ENCODE measurements at places on chromosomes 2 and 18. TPM values are rescaled to one million over a fixed set of nuclear protein-coding genes. Genes with fewer than 3 reads are reported as not detected.
A peak's percentile ranks its signal among the peaks of the same experiment; 100 is the strongest.

- H3K4me3 ChIP-seq = no peak overlapping the region
- DNase-seq = peak; percentile 81
- no peaks in the 10 kb centered on the region for H3K4me1 ChIP-seq
- H3K27me3 ChIP-seq = no peaks in the 10 kb centered on the region
- H3K36me3 ChIP-seq = no peaks in the 10 kb centered on the region
These were observed 323.2 kb downstream of the PLCL1 start for GRCh38 chr2:198127627-198128026.

Gene IL36G
- 0.59 TPM for total RNA-seq

- no peaks in the 10 kb centered on the region for H3K4me1 ChIP-seq
- no peak overlapping the region for H3K4me3 ChIP-seq
- H3K36me3 ChIP-seq = no peaks in the 10 kb centered on the region
These were observed 404.4 kb downstream of the TRIB2 start for GRCh38 chr2:13121096-13121495.

GRCh38 chr2:148861367-148861766, 13.7 kb upstream of the KIF5C start:
- peaks cover 6% of the 10 kb centered on the region for H3K27me3 ChIP-seq
- H3K4me3 ChIP-seq = no peak overlapping the region
- peaks cover 15% of the 10 kb centered on the region for H3K4me1 ChIP-seq

Gene RFTN2
- total RNA-seq = 8.2 TPM

DNA sequence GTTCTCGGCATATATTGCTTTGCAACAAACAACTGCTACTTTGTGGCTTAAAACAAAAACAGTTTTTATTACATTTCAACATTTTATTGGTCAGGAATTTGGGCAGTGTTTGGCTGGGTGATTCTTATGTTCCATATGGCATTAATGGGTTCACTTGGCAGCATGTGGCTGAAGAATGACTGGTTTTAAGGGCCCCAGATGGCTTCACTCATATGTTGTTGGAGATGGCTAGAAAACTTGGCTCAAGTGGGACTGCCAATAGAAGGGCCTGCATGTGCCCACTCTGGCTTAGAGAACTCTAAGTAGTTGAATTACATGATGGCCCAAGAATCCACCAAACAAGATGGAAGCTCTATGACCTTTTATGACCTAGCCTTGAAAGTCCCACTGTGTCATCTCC, 86.1 kb downstream of the FASTKD2 start:
- H3K27ac ChIP-seq = no peak overlapping the region
- H3K4me1 ChIP-seq = no peaks in the 10 kb centered on the region
- H3K27me3 ChIP-seq = no peaks in the 10 kb centered on the region
- H3K36me3 ChIP-seq = no peaks in the 10 kb centered on the region

- DNase-seq = peak; percentile 66
- peak overlapping the region; percentile 92 for H3K27ac ChIP-seq
- no peaks in the 10 kb centered on the region for H3K36me3 ChIP-seq
- H3K27me3 ChIP-seq = no peaks in the 10 kb centered on the region
These were observed 36.5 kb downstream of the ZNF385B start for GRCh38 chr2:179824961-179825360.

- H3K4me3 ChIP-seq = peak overlapping the region; percentile 82
- peak; percentile 16 for DNase-seq
- peaks cover 36% of the 10 kb centered on the region for H3K4me1 ChIP-seq
- H3K36me3 ChIP-seq = no peaks in the 10 kb centered on the region
These were observed 681 bp upstream of the PTPN18 start for GRCh38 chr2:130355172-130355577.

Gene CHRNG
- total RNA-seq = not detected

Gene FSHR
- total RNA-seq = not detected

Gene TXNDC2
- not detected for total RNA-seq

Gene SCN9A
- 1.1 TPM for total RNA-seq

Gene IL36RN
- not detected for total RNA-seq

Gene NAT8
- total RNA-seq = not detected

DNA sequence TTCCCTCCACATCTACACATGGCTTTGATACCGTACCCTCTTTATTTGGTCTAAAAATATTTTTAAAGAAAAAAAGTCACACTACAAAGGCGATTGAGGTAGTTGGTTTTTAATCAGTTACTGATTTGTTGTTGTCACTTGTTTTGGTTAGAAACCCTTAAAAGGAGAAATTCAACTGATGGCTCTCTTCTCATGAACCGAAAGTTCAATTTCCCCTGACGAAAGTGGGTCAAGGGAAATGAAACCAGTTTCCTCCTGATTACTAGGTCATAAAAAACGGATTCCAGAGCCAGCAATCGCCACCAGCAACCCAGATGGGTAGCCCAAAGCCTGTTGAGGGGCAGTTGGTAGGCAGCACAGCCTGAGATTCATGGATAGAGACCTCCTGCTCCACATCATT, 63.2 kb downstream of the DLGAP1 start:
- no peaks in the 10 kb centered on the region for H3K4me1 ChIP-seq
- DNase-seq = no peak
- no peak overlapping the region for H3K4me3 ChIP-seq
- H3K27me3 ChIP-seq = no peaks in the 10 kb centered on the region
- H3K27ac ChIP-seq = no peak overlapping the region
- no peaks in the 10 kb centered on the region for H3K36me3 ChIP-seq

DNA sequence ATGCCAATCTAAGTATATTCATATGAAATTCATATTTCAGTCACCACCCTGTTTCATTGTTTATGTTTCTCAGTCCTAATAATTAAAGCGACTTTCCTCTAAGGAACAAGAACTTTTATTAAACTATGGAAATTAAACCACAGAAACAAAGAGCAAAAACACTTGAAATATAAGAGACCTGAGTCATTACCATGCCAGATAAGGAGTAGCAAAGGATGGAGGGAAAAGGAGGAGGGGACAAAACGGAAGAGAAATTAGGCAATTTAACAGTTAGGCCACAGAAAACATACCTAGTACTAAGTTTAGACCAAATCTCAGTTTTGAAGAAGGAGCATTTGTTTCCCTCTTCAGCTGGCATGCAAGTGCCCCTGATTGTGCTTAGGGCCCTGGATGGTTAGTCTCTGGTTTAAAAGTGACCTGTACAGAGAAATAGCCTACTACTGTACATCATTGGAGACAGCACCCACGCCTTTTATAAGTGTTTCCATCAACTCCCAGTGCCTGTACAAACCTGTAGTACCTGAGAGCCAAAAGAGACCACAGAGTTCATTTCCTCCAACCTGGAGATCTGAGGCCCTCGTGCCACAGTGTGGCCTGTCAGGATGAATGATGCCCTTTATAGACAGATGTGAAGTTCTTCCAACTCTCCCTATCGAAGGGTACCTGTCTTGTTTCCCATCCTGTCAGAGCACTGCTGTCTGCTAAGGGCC, 74.5 kb downstream of the SPATS2L start:
- H3K36me3 ChIP-seq = no peaks in the 10 kb centered on the region
- peaks cover 56% of the 10 kb centered on the region for H3K4me1 ChIP-seq
- no peaks in the 10 kb centered on the region for H3K27me3 ChIP-seq
- no peak overlapping the region for H3K4me3 ChIP-seq
- H3K27ac ChIP-seq = peak overlapping the region; percentile 23

Gene SH3RF3
- 0.28 TPM for total RNA-seq

- H3K27ac ChIP-seq = no peak overlapping the region
- DNase-seq = no peak
- peaks cover 10% of the 10 kb centered on the region for H3K4me1 ChIP-seq
- no peaks in the 10 kb centered on the region for H3K27me3 ChIP-seq
- H3K4me3 ChIP-seq = no peak overlapping the region
These were observed 45.6 kb upstream of the ARHGAP15 start for GRCh38 chr2:143083636-143084035.

Gene SLC5A7
- 0.04 TPM for total RNA-seq

- no peak for DNase-seq
- peaks cover 2% of the 10 kb centered on the region for H3K36me3 ChIP-seq
- H3K27me3 ChIP-seq = no peaks in the 10 kb centered on the region
- H3K4me3 ChIP-seq = no peak overlapping the region
These were observed 47.4 kb downstream of the FSIP2 start for GRCh38 chr2:185785851-185786473.

Gene KCNG2
- total RNA-seq = 0.99 TPM

Gene SIX2
- total RNA-seq = 0.12 TPM

DNA sequence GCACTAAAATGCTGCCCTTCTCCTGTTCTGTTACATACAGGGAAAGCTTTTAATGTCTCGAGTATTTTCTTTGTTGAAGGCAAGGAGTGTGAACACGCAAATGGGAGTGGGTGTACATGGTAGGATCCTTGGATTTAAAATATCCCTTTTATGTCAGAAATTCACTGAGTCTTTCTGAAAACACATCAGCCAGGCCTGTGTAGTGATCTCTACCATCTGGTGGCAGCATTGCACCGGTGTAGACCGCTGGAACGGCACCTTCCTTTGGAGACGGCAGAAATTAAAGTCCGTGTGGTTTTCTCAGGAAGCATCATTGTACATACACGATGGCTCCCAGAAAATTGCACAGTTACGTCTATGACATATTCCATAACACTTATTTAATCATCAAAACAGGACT, 515.8 kb downstream of the GALR1 start:
- H3K4me1 ChIP-seq = peaks cover 24% of the 10 kb centered on the region
- DNase-seq = peak; percentile 81
- no peak overlapping the region for H3K4me3 ChIP-seq
- no peak overlapping the region for H3K27ac ChIP-seq
- no peaks in the 10 kb centered on the region for H3K27me3 ChIP-seq

Gene SOCS6
- 30.3 TPM for total RNA-seq

GRCh38 chr2:219506153-219506801, 7.6 kb downstream of the GMPPA start:
- no peak for DNase-seq
- no peak overlapping the region for H3K4me3 ChIP-seq
- H3K36me3 ChIP-seq = no peaks in the 10 kb centered on the region
- H3K4me1 ChIP-seq = peaks cover 43% of the 10 kb centered on the region
- no peaks in the 10 kb centered on the region for H3K27me3 ChIP-seq
- no peak overlapping the region for H3K27ac ChIP-seq

Gene CD207
- not detected for total RNA-seq

- H3K4me1 ChIP-seq = peaks cover 11% of the 10 kb centered on the region
- H3K27me3 ChIP-seq = no peaks in the 10 kb centered on the region
- no peak overlapping the region for H3K27ac ChIP-seq
- DNase-seq = no peak
- no peaks in the 10 kb centered on the region for H3K36me3 ChIP-seq
These were observed 2.0 kb upstream of the FAM117B start for GRCh38 chr2:202632682-202633290.

Gene IL1R1
- 1.7 TPM for total RNA-seq

DNA sequence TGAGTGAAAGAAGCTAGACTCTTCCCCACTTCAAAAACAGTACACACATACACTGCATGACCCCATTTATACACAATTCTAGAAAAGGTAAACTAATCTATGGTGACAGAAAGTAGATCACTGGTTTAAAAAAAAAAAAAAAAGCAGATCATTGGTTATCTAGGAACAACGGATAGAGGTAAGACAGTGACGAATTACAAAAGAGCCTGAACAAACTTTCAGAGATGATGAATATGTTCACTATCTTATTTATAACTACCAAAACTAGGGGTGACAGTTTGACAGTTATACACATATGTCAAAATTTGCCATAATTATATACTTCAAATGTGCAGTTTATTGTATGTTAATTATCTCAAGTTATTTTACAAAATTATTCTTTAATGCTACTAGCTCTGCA, 27.5 kb downstream of the MAP3K2 start:
- no peak for DNase-seq
- peaks cover 8% of the 10 kb centered on the region for H3K4me1 ChIP-seq
- no peaks in the 10 kb centered on the region for H3K27me3 ChIP-seq
- H3K36me3 ChIP-seq = no peaks in the 10 kb centered on the region
- H3K4me3 ChIP-seq = no peak overlapping the region

Gene MROH2A
- total RNA-seq = not detected

Gene MARCHF4
- 0.46 TPM for total RNA-seq

DNA sequence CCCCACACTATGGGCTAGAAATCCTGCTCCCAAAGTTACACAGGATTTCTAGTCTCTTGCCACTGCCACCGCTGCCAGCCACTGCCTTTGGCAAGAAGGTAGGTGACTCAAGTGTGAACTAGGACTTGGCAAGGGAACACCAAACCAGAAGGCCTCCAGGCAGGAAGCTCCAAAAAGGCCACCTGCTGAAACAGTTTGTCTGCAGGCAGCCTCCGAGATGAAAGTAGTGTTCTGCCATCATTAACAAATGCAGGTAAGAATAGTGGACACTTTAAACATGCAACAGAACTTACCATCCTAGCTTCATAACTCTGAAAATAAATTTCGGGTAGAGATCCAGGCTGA, 3.9 kb downstream of the ANKRD44 start:
- no peak for DNase-seq
- no peak overlapping the region for H3K27ac ChIP-seq
- peaks cover 36% of the 10 kb centered on the region for H3K27me3 ChIP-seq
- no peaks in the 10 kb centered on the region for H3K36me3 ChIP-seq

DNA sequence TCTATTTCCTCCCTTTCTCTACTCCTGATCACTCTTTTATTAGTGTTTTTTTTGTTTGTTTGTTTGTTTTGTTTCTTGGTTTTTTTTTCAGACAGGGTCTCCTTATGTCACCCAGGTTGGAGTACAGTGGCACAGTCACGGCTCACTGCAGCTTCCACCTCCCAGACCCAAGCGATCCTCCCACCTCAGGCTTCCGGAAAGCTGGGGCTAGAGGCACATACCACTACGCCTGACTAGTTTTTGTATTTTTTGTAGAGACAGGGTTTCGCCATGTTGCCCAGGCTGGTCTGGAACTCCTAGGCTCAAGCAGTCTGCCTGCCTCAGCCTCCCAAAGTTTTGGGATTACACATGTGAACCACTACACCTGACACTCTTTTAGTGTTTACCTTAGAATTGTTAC, 122.3 kb downstream of the ATL2 start:
- H3K27me3 ChIP-seq = no peaks in the 10 kb centered on the region
- no peaks in the 10 kb centered on the region for H3K4me1 ChIP-seq
- no peak overlapping the region for H3K27ac ChIP-seq
- DNase-seq = no peak

Gene FZD7
- total RNA-seq = 106 TPM

DNA sequence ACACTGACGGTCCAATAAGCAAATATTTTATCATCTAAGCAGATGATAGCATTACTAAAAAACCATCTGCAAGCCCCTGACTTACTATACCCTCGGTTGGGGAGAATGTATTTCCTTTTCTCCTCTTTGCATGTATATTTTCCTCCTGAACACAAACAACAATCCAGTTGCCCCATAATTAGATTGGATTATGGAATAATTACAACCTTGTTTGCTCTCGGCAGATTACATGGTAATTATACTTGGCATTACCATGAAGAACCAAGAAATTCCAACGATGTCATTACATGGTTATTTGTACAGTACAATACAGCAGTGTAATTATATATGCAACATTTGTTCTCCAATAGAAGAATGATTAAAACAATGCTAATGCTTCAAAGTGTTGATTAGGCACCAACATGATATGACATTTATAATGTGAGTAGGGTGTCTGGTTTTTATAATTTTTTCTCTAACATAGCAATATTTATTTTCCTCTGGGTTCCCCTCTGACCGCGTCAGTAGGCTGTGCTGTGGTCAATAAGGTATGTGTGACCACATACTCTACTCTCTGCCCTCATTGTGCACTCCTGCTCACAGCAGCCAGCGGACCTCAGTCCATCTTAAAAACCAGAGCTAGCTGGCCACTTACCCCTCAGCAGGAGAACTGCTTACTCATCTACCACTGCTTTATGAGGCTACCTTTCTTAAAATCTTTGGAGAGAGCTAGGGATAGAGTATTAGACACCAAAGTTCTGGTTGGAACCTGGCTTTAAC, 176.1 kb downstream of the INSIG2 start:
- H3K4me3 ChIP-seq = no peak overlapping the region
- peaks cover 5% of the 10 kb centered on the region for H3K4me1 ChIP-seq
- H3K27ac ChIP-seq = no peak overlapping the region
- DNase-seq = no peak
- no peaks in the 10 kb centered on the region for H3K27me3 ChIP-seq

Gene RAD51AP2
- total RNA-seq = 1.2 TPM

Gene CRYBA2
- total RNA-seq = not detected

Gene ELOA2
- total RNA-seq = not detected
